ENCODE measurements at places on chromosomes 4 and X.

- no peak for DNase-seq
These were observed 90.7 kb downstream of the WFS1 start for GRCh38 chr4:6360385-6360784.

DNA sequence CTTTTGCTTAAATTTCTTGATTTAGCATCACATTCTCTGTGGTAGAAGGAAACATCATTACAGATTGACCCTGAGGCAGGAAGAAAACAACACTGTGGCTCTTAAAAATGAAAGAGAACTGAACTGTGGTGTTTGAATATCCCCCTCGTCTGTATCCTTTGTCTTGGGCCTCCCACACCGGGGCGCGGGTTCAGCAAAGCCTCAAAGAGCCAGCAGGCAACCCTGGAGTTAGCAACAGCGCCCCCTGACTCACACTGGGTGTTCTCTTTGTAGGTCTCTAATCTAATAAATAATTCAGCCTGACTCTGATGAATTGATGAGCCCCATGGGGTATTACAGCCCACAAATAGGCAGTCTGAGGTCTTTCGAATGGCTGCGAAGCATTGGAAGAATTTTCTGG lies 46.1 kb upstream of the CTSO start:
- DNase-seq: no peak

DNA sequence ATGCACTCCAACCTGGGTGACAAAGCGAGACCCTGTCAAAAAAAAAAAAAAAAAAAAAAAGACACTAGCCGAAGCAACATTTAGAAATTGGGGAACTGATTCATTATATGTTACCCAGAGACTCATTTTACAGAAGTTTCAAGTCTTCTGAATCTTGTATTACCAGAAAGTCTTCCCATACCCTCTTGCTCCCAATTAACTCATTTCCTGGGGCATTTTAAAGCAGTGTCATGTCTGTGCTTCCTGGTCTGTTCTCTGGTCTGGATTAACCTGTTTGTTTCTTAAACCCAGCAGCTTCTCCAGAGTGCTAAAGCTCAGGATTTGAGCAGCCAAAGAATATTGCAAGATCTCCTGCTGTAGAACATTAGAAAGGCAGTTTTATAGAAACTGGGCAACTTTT lies 43.7 kb downstream of the FRMPD3 start:
- DNase-seq: no peak

- no peak for DNase-seq
These were observed 24.2 kb upstream of the CCNG2 start for GRCh38 chr4:77132652-77133312.

DNA sequence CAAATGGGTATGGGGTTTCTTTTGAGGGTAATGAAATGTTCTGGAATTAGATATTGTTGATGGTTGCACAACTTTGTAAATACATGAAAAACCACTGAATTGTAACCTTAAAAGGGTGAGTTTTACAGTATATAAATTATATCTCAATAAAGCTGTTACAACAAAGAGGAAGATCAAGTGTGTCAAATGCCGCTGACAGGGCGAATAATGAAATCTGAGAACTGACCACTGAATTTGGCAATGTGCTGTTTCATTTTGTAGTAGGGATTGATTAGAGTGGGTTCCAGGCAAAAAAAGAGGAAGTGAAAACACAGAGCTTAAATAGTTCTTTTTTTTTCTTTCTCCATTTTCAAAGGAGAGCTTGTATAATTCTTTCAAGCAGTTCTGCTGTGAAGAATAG lies 161.1 kb upstream of the NAP1L5 start:
- DNase-seq: no peak

Data from naive thymus-derived CD8-positive, alpha-beta T cell (primary cell).